RWPE1 (cell line): ENCODE measurements at places on chromosomes 13 and 19.

DNA sequence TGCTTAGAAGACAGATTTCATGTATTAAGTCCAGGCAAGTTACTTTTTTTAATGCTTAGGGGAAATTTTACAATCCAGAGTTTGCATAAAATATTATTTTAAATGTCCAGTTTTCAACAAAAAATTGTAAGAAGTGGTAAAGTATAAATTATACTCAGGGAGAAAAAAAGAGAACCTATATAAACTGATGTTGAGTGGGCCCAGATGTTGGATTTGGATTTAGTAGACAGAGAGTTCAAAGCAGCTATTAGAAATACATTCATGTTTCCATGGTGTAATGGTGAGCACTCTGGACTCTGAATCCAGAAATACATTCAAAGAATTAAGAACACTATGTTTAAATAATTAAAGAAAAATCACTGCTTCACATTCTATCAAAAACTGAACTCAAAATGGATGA, 349.9 kb upstream of the ZNF507 start:
- DNase-seq = no peak

DNA sequence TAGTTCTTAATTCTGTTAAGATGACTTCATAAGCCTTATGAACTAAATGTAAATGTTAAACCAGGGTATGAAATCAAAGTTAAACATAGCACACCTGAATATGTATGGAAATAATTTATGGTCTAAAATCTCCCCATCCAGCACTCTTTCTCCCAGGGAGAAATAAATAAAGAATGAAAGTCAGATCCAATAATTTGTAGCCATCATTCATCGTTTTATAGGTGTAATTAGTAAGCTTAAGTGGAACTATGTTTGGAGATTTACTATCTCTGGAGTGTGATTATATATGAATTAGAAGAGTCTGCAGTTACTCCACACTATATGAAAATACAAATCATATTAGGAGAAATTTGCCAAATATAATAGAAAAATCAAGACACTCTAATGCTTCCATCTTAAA, 405.1 kb downstream of the DACH1 start:
- DNase-seq = no peak

DNA sequence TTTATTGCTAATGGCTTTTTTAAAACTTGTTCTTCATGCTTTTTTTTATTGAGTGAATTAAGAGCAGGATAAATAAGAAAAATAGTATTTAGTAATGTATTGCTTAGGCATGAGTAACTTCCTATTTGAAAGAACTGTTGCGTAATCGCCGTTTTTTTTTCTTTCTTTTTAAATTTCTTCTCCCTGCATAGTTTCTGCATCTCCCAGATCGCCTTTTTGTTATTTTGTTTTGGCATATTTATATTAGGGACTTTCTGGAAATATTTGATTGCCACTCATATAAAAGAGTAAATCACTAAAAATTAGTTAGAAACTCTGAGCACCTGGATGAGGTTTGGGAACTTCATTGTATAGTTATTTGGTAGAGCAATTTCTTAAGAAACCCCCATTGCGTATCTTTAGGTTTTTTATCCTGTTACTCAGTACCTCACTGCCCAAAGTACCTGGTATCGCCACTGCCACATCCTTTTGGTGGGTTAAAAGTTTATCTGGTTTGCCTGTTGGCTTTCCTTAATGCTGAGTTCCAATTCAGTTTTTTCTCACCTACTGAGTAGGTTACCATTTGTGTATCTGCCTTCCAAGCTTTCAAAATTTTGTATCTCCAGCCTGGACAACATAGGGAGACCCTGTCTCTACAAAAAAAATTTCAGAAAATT, 36.2 kb upstream of the LPAR6 start:
- DNase-seq = peak; percentile 14

GRCh38 chr13:110712081-110712848, 1.2 kb upstream of the ING1 start:
- DNase-seq = peak; percentile 82

- DNase-seq = no peak
Observed at GRCh38 chr19:8251025-8251472, 41.9 kb downstream of the CERS4 start.

DNA sequence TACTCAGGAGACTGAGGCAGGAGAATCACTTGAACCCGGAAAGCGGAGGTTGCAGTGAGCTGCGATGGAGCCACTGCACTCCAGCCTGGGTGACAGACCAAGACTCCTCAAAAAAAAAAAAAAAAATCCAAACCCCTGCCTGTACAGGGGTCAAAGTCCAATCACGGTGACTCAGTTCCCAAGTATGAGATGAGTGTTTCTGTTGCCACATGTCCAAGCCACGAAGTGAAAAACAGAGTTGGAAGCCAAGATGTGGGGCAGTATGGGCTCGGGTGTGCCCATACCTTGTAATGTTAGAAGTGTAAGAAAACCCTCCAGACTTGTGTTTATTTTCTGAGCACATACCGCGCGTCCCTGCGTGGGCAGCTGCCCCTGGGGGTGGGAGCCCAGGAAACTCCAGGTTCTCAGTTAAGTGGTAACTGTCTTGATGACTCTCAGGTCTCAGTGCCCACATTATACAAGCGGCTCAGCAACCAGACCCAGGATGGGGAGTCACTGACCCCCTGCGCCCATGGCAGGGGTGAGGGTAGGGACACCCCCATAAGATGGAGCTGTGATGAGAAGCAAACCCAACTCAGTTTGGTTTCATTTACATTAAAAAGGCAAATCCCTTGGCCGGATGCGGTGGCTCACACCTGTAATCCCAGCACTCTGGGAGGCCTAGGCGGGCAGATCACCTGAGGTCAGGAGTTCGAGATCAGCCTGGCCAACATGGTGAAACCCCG, 1.2 kb upstream of the GPX4 start:
- DNase-seq = peak; percentile 85

DNA sequence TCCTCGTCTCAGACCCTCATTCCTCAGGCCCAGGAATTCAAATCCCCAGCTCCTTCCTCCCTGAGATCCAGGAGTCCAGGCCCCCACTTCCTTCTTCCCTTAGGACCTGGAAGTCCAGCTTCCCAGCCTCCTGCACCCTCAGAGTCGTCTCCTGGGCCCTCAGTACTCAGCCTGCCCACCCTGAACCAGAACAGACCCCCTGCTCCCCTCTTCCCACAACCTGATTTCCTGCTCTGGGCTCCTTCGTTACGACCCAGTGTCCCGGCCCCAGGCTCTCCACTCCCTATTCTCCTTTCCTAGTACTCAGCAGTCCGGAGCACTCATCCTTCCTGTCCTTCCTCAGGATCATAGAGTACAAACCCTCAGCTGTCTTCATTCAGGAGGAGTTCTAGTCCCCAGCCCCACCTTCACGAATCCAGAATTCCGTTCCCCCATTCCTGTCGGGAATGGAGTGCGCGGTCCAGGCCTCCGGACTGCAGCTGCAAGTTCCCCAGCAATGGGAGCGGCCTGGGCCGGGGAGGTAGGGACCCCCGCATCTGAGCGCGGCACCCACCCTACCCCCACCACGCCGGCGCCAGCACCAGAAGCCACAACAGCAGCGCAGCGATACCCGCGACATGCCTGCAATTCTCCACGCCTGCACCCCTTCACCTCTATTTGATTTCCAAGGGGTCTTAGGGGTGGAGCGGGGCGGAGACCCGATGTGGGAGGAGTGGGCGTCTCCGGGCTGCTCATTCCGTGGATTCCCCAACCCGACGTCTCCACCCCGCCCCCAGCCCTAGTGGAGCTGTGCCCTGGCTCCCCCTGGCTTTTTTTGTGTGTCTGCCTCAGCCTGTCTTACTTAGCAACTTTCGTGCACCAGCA, 12.7 kb downstream of the EGLN2 start:
- no peak for DNase-seq

GRCh38 chr19:30999726-31000125, 349.5 kb downstream of the TSHZ3 start:
- DNase-seq = no peak

DNA sequence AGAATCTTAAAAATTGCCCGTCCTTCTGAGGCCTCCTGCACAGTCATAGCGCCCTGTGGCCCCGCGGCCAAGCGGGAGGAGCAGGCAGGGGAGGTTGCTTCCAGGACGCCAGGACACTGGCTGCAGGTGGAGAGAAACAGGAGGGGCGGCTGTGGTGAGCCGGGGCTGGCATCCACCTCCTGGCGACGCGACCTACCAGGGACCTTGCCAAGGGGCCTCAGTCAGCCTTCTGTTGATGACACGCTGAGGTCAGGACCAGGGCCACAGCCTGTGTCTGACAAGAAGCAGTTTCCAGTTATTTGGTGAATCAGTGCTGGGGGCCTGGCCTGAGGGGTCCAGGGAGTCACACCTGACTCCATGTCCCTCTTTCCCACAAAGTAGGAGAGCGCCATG, 13.3 kb upstream of the MKNK2 start:
- no peak for DNase-seq

GRCh38 chr13:113329656-113330312, 32.7 kb downstream of the LAMP1 start:
- DNase-seq = no peak

GRCh38 chr19:36577271-36577996, 4.3 kb upstream of the ZNF529 start:
- no peak for DNase-seq

DNA sequence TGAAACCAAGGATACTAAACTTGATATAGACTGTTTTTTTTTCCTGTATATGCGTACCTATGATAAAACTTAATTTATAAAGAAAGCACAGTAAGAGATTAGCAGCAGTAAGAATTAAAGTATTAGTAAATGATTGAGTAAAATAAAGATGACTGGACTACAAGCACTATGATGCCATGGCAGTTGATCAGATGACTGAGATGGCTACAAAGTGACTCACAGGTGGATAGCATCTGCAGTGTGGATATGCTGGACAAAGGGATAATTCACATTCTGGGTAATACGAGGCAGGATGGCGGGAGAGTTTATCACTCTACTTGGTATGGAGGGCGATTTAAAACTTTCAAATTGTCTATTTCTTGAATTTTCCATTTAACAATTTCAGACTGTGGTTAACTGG, 11.8 kb downstream of the HTR2A start:
- DNase-seq = no peak

- DNase-seq = no peak
Observed at GRCh38 chr13:41494202-41494601, 36.9 kb downstream of the RGCC start.

- DNase-seq = no peak
Observed at GRCh38 chr19:38880882-38881609, 3.0 kb upstream of the RINL start.

DNA sequence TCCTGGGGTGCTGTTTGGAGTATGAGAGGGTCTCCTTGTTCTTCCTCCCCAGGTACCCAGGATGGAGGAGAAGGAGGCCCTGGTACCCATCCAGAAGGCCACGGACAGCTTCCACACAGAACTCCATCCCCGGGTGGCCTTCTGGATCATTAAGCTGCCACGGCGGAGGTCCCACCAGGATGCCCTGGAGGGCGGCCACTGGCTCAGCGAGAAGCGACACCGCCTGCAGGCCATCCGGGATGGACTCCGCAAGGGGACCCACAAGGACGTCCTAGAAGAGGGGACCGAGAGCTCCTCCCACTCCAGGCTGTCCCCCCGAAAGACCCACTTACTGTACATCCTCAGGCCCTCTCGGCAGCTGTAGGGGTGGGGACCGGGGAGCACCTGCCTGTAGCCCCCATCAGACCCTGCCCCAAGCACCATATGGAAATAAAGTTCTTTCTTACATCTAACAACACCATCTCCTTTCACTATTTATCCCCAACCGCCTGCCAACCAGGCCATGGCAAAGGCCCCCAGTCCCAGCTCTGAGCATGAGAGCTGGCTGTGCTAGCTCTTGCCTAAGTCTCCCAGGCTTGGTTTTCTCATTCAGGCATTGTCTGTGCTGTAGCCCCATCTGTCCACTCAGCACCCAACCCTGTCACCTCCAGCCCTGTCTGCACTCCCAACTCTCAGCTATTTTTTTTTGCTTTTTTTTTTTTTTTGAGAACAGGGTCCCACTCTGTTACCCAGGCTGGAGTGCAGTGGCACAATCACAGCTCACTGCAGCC, 11.2 kb downstream of the DKKL1 start:
- DNase-seq = no peak

DNA sequence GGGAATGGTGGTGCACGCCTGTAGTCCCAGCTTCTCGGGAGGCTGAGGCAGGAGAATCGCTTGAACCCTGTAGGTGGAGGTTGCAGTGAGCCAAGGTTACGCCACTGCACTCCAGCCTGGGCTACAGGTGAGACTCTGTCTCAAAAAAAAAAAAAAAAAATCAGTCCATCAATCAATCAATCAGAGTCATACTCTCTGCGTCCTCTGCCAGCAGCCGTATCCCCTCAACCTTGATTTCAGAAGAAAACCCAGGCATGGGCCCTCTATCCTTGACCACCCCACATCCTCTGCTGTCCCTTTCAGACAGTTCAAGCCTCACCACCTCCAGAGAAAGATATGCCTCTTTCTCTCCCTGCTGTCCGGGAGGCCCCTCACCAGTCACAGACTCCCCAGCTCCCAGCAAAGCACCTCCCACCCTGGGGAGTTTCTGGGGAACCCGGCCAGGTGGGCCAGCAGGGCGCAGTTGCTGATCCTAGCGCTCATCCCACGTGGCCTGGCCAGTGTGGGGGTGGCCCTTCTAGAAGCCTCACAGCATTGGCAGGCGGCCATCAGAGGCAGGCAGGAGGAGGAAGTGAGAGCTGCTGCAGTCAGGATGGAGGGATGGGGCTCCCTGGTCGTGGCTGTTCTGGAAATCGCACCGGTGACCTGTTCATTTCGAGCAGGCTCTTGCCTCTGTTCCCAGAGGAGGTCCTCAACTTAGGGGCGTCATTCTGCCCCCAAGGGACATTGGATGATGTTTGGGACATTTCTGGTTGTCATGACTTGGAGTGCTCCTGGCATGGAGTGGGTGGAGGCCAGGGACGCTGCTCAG, 10.2 kb upstream of the JSRP1 start:
- DNase-seq = no peak

DNA sequence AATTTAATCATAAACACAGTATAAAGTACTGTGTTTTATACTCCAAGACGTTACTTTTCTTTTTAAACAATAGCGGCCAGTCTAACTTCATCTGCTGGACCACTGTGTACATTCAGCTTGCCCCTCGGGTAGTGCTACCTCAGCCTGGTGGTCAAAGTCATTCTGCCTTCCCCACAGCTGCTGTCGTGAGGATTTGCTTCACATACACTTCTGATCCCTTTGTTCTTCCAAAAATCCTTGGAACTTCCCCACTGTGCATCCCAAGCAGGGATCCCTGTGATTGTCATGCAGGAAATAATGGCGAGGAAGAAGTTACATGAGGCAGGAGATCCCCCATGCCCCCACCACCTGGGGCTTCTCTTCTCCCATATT, 234.9 kb upstream of the STARD13 start:
- DNase-seq = no peak

DNA sequence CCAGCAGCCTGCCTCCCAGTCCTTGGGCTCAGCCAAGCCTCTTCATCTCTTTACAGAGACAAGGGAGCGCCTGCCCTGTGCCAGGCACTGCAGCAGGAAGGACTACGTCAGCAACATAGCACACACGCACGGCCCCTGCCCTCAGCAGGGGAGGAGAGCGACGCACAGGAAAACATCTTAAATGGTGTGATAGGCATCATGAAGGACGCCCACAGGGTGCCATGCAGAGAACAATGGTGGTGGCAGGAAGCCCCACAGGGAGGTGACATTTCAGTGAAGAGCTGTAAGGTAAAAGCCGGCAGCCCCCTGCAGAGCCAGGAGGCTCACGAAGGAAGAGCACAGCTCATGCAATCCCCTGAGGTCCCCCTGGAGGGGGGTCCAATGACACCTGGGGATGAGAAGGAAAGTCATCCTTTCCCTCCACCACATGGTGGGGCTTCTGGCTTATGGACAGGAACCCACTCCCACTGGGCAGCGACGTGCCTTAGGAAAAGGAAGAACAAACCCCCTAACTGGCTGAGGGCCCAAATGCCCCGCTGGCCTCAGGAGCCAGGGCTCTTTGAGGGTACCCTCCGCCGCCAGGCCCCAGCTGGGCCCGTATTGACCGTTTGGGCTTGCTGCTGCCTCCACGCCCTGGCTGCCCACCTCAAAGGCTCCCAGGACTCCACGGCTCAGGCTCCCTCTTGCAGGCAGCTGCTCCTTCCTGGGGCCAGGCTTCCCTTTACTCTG, 37.3 kb upstream of the C13orf42 start:
- DNase-seq = no peak
